CD4-positive, alpha-beta T cell (primary cell): ENCODE measurements at places on chromosomes 16 and 17. TPM values are rescaled to one million over a fixed set of nuclear protein-coding genes. Genes with fewer than 3 reads are reported as not detected.

GRCh38 chr17:2241823-2242222, 61.8 kb downstream of the SMG6 start:
- DNase-seq: no peak
- peaks cover 13% of the 10 kb centered on the region for H3K4me1 ChIP-seq
- no peak overlapping the region for H3K4me3 ChIP-seq
- H3K27me3 ChIP-seq: no peaks in the 10 kb centered on the region
- H3K36me3 ChIP-seq: peaks cover 60% of the 10 kb centered on the region
- H3K27ac ChIP-seq: no peak overlapping the region

Gene SETD1A
- 40.1 TPM for total RNA-seq

DNA sequence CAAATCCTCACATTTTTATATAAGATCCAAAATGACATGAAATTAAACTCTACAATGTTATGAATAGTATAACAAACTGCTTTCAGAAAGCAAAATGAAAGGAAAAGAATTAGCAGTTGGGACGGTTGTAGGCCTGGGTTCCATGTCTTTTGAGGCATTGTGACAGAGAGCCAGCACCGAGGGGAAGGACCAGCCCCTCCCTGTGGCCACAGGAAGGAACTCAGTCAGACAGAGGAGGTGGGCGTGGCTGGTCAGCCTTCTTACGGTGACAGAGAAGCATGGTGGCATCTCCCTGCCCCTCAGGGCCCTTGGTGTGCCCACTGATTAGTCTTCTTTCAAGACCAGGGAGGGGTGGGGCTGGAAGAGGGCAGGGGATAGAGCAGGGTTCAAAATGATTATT, 5.7 kb downstream of the ZNF319 start:
- H3K4me3 ChIP-seq: no peak overlapping the region
- peaks cover 70% of the 10 kb centered on the region for H3K4me1 ChIP-seq
- peak overlapping the region; percentile 53 for H3K27ac ChIP-seq

DNA sequence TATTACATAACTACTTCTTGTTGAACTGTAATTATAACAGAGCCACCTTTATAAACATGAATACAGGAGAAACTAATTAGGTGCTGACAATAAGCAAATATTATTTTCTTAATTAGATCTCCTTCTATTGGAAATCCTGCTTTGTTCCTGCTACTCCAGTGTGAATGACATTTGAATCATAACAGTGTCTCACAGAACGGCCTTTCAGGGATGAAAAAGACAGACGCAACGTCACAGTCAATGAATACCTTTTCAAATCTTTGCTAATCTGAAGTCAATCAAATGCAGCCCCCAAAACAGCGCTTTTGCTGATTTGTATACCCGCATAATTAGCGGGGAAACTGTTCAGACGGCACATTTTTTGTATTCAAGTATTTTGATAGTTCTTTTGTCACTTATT, 240.4 kb upstream of the CDH8 start:
- no peaks in the 10 kb centered on the region for H3K4me1 ChIP-seq
- H3K36me3 ChIP-seq: no peaks in the 10 kb centered on the region
- no peaks in the 10 kb centered on the region for H3K27me3 ChIP-seq
- H3K4me3 ChIP-seq: no peak overlapping the region
- no peak for DNase-seq

Gene SPIRE2
- total RNA-seq: 1.1 TPM

- no peaks in the 10 kb centered on the region for H3K36me3 ChIP-seq
- H3K27me3 ChIP-seq: no peaks in the 10 kb centered on the region
- no peak overlapping the region for H3K27ac ChIP-seq
- no peak for DNase-seq
- H3K4me3 ChIP-seq: no peak overlapping the region
- H3K4me1 ChIP-seq: no peaks in the 10 kb centered on the region
Measured at GRCh38 chr17:69672924-69673323, 258.4 kb downstream of the MAP2K6 start.

- no peak overlapping the region for H3K27ac ChIP-seq
- H3K4me3 ChIP-seq: no peak overlapping the region
- H3K4me1 ChIP-seq: peaks cover 6% of the 10 kb centered on the region
- H3K27me3 ChIP-seq: no peaks in the 10 kb centered on the region
- H3K36me3 ChIP-seq: peaks cover 90% of the 10 kb centered on the region
Measured at GRCh38 chr16:84093879-84094270, 22.9 kb downstream of the MBTPS1 start.

DNA sequence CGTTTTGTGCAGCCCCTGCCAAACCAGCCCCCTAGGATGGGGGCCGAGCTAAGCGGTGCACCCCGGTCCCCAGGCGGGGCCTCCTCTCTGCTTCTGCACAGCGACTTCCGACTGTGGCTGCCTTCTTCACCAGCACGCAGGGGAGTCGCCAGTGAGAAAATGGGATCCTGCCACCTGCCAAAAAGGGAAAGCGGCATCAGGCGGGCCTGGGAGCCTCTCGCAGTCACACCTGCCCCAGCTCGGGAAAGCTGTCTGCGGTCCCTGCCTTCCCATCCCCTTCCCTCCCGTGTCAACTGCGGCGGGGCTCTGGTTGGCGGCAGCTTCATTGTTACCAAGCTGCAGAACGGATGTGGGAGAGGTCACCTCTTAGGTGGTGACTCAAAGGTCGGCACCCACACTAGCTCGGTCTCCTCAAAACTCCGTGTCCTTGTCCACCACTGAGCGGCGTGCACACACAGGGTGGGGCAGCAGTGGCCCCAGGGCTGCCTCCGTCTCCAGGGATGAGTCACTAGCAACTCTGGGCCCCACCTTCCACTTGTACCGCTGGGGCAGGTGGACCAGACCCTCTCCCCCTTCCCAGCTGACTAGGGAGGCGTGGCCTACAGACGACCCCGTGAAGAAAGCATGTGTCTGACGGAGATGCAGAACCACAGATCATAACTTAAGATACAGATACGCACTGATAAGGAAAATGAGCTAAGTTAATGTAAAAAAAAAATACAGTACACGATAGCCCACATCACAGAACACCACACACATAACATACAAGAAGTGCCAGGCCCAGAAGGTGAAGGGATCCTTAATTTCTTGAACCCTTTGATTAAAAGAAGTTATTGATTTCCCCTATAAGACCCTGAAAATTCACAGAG, 1.5 kb upstream of the PCYT2 start:
- peaks cover 45% of the 10 kb centered on the region for H3K4me1 ChIP-seq
- no peak overlapping the region for H3K27ac ChIP-seq
- peaks cover 46% of the 10 kb centered on the region for H3K36me3 ChIP-seq
- no peaks in the 10 kb centered on the region for H3K27me3 ChIP-seq
- no peak for DNase-seq
- H3K4me3 ChIP-seq: no peak overlapping the region

Gene ADAP2
- total RNA-seq: 1.8 TPM

Gene C16orf89
- not detected for total RNA-seq

GRCh38 chr16:586645-587590, 2.9 kb upstream of the RAB40C start:
- DNase-seq: no peak
- H3K36me3 ChIP-seq: no peaks in the 10 kb centered on the region
- no peak overlapping the region for H3K4me3 ChIP-seq
- H3K27ac ChIP-seq: no peak overlapping the region
- peaks cover 32% of the 10 kb centered on the region for H3K4me1 ChIP-seq

Gene DOK4
- 2.9 TPM for total RNA-seq

Gene CYGB
- total RNA-seq: not detected

DNA sequence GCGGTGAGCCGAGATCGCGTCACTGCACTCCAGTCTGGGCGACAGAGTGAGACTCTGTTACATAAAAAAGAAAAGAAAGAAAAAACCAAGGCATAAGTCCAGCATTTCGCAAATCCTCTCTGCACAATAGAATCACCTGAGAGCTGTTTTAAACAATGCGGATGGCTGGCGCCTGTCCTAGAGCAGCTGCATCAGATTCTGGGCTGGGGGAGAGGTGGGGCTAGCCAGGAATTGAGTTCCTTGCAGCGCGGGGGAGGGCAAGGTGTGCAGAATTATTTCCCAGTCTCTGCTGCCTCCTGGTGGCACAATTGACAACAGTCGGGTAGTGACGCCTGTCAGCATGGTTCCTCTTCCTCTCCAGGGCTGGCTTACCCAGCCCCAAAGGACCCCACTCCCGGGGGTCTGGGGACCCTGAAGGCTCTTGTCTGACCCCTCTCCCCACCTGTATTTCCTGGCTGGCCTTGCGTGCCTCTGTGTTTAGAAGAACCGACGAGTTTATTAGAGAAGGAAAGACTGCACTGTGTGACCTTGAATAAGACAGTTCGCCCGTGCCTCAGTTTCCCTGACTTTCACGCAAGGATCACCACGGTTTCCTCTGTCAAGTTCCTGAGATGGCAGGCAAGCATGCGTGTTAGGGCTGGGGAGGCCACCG, 41.1 kb upstream of the PLCG2 start:
- DNase-seq: peak; percentile 78
- no peaks in the 10 kb centered on the region for H3K27me3 ChIP-seq
- H3K4me3 ChIP-seq: peak overlapping the region; percentile 29
- H3K4me1 ChIP-seq: peaks cover 24% of the 10 kb centered on the region
- H3K27ac ChIP-seq: no peak overlapping the region
- H3K36me3 ChIP-seq: no peaks in the 10 kb centered on the region

DNA sequence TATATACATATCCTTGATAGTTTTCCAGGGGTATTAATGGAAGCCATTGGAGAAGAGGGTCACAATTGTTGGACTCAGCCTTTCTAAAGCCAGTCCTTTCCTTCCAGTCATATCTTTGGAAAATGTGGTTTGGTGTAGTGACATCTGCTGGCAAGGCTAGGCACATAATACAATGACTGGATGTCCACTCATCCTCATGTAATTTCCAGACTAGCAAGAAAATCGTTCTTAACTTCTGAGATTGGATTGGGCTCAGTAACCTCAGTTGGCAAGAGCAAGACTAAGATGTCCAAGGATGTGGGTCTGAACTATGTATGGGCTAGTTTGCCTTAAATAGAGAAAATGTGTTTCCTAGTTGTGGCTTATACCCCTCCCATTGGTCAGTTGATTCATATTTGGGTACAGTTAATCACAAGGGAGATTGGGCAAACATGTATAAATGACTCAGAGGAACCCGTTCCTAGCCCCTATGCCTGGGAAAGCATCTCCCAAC, 8.7 kb upstream of the KAT7 start:
- H3K27me3 ChIP-seq: no peaks in the 10 kb centered on the region
- DNase-seq: peak; percentile 16
- no peak overlapping the region for H3K4me3 ChIP-seq

- no peaks in the 10 kb centered on the region for H3K4me1 ChIP-seq
- no peak for DNase-seq
- H3K27me3 ChIP-seq: no peaks in the 10 kb centered on the region
- no peaks in the 10 kb centered on the region for H3K36me3 ChIP-seq
Measured at GRCh38 chr16:63787014-63787413, 1334.8 kb downstream of the CDH11 start.

GRCh38 chr16:89323120-89323960, 105.8 kb downstream of the ZNF778 start:
- H3K4me1 ChIP-seq: peaks cover 89% of the 10 kb centered on the region
- H3K36me3 ChIP-seq: peaks cover 11% of the 10 kb centered on the region
- no peak for DNase-seq
- H3K4me3 ChIP-seq: no peak overlapping the region
- H3K27me3 ChIP-seq: no peaks in the 10 kb centered on the region

- peaks cover 2% of the 10 kb centered on the region for H3K27me3 ChIP-seq
- no peaks in the 10 kb centered on the region for H3K4me1 ChIP-seq
- no peak for DNase-seq
- no peaks in the 10 kb centered on the region for H3K36me3 ChIP-seq
- H3K4me3 ChIP-seq: no peak overlapping the region
Measured at GRCh38 chr16:20203272-20203671, 124.0 kb downstream of the GP2 start.

Gene ELMO3
- 2.3 TPM for total RNA-seq

DNA sequence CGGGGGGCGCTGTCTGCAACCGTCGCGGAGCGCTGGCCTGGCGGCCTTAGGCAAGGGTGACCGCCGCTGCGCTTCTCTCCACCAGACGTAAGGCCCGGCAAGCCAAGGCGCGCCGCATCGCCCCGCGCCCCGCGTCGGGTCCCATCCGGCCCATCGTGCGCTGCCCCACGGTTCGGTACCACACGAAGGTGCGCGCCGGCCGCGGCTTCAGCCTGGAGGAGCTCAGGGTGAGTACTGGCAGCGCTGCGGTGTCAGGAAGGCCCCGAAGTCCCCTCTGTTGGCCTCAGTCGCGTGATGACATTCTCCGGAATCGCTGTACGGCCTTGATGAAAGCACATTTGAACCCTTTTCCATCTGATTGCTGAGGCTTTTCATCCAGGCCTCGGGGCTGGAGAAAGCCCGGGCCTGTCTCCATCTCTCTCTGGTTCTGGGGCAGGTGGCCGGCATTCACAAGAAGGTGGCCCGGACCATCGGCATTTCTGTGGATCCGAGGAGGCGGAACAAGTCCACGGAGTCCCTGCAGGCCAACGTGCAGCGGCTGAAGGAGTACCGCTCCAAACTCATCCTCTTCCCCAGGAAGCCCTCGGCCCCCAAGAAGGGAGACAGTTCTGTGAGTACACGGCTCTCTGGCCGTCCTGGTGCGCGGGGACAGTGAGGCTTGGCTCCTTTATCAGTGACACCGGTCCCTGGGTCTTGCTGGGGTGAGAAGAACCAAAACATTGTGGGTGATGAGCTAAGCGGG, 831 bp downstream of the RPL13 start:
- H3K4me1 ChIP-seq: peaks cover 75% of the 10 kb centered on the region
- DNase-seq: no peak
- H3K27me3 ChIP-seq: no peaks in the 10 kb centered on the region

Gene KRT34
- not detected for total RNA-seq

- H3K36me3 ChIP-seq: peaks cover 20% of the 10 kb centered on the region
- no peaks in the 10 kb centered on the region for H3K27me3 ChIP-seq
- no peak for DNase-seq
- H3K27ac ChIP-seq: no peak overlapping the region
- H3K4me1 ChIP-seq: peaks cover 87% of the 10 kb centered on the region
Measured at GRCh38 chr16:88762258-88762870, 22.7 kb downstream of the PIEZO1 start.

Gene GP1BA
- total RNA-seq: not detected

DNA sequence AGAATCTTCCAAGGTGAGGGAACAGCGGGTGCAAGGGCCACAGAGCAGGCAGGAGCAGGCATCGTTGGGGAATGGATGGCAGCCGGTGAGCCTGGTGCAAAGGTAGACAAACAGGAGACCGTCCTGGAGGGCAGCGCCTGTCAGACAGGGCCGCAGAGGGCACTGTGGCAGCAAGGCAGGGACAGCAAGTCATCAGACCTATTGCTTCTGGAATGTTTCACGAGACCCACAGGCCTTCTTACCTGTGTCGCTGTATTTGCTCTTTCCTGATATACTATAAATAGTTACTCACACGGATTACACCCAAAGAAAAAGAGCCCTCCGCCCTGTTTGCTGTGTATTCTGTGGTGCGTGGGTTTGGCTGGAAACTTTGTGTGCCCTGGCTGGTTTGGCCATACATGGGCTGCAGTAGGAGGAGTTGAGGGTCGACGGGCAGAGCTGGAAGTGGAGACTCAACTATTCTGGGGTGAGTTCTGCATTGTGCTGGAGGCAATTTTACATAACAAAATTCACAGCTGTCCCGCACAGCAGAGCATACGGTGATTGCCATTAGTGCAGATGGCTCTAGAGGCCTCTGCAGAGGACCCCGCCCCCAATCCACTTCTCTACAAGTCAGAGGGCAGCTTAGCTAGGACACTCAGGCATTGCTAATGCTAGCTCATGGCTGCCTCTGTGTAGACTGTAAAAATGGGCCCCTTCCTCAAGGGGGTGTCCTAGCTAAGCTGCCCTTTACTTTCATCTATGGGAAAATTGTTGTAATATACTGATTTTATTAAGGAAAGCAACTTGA, 18.6 kb upstream of the POLR3E start:
- no peaks in the 10 kb centered on the region for H3K27me3 ChIP-seq
- H3K36me3 ChIP-seq: peaks cover 29% of the 10 kb centered on the region

- no peak overlapping the region for H3K27ac ChIP-seq
- H3K36me3 ChIP-seq: no peaks in the 10 kb centered on the region
- H3K27me3 ChIP-seq: no peaks in the 10 kb centered on the region
Measured at GRCh38 chr16:77297996-77298395, 98.8 kb downstream of the SYCE1L start.
